ENCODE measurements at places on chromosomes 7 and 10. TPM values are rescaled to one million over a fixed set of nuclear protein-coding genes. Genes with fewer than 3 reads are reported as not detected.

Gene PARG
- 16.0 TPM for total RNA-seq

Gene PIP
- total RNA-seq: not detected

Gene GIMAP4
- total RNA-seq: not detected

Gene MMP21
- not detected for total RNA-seq

Gene SFTPD
- total RNA-seq: not detected

Gene TRPV5
- total RNA-seq: not detected

Gene WEE2
- not detected for total RNA-seq

Gene IPMK
- 2.3 TPM for total RNA-seq
